CD4-positive, alpha-beta T cell treated with Interleukin-21 for 1 hour (primary cell): ENCODE measurements at places on chromosomes 12 and 14.
A peak's percentile ranks its signal among the peaks of the same experiment; 100 is the strongest.

DNA sequence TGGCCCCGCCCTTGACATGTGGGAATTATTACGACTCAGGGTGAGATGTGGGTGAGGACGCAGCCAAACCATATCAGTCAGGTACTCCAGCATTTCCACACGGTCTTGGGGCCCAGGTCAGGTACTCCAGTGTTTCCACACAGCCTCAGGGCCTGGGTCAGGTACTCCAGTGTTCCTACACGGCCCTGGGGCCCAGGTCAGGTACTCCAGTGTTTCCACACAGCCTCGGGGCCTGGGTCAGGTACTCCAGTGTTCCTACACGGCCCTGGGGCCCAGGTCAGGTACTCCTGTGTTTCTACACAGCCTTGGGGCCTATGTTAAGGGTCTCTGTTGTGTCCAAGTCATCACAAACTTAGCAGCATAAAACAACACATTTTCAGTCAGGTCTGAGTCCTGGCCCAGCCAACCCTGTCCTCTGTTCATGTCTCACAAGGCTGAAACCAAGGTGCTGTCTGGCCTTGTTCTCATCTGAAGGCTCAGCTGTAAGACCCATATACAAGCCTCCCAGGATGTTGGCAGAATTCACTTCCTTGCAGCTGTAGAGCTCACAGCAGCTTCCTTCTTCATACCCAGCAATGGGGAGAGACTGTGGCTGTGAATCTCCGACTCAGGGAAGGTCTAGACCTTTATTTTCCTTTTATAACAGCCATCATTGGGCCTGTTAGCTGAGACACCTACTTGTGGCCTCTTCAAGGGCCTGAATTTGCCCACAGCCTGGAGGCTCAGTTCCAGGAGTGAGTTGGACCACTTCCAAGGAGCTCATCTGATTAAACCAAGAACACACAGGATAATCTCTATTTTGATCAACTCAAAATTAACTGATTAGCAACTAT, 107.6 kb upstream of the SFSWAP start:
- DNase-seq = peak; percentile 8

DNA sequence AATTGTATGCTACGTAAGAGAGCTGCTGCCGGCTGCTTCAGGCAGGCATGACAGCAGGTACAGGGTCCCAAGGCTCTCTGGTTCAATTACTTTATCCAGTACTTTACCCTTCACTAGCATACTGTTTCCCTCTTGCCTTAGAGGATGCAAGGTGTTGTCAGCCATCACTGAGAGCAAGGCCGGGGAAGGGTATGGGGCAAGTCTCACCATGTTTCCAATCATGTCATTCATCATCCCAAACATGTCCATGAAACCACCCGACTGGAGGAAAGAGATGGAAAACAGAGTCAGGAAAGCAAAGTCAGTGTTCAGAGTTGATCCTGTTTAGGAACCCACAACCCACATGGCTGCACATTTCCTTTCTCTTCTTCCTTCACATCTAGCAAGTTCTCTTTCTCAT, 2.4 kb downstream of the MLF2 start:
- no peak for DNase-seq

DNA sequence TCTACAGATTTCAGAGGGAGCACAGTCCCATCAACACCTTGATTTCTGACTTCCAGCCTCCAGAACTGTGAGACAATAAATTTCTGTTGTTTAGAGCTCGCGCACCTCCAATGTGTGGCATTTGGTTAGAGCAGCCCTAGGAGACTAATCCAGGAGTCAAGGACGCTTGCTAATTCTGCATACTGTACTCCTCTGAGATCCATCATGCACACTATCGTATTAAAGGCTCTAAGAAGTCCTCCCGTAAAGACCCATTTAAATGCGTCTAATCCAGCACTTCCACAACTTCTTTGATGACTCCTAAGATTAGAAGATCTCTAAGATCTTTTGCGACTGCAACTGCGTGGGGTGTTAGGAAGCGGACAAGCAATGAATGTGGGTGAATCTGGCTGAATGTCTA, 30.4 kb downstream of the MAP1LC3B2 start:
- DNase-seq = no peak

GRCh38 chr12:131894981-131895639, 688 bp downstream of the ULK1 start:
- DNase-seq = no peak

GRCh38 chr12:61523276-61523992, 736.8 kb upstream of the USP15 start:
- no peak for DNase-seq

DNA sequence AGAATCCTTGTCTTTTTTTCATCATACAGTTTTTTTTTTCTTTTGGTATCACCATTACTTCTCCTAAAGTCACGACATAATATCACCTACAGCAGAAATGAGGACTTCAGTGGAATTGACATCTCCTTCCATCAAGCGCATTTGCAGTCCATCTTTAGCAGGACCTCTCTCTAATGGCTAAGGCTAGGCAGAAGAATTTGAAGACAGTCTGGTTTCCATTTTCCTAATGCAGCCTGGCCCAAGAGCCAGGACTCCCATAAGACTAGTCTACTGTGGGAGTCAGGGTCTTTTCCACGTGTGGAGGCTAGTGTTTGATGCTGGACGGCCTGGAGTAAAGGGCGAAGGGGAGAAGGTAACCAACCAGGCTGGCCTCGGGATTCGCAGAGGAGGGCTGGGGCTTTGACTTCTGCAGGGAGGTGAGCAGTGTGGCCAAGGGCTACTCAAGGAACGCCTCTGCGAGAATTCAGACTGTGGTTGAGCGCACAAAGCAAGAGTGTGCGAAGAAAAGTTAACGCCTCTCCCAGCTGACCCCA, 769 bp upstream of the ZNF740 start:
- no peak for DNase-seq

- DNase-seq = no peak
These were observed 412.3 kb downstream of the RAD51B start for GRCh38 chr14:68231898-68232297.

DNA sequence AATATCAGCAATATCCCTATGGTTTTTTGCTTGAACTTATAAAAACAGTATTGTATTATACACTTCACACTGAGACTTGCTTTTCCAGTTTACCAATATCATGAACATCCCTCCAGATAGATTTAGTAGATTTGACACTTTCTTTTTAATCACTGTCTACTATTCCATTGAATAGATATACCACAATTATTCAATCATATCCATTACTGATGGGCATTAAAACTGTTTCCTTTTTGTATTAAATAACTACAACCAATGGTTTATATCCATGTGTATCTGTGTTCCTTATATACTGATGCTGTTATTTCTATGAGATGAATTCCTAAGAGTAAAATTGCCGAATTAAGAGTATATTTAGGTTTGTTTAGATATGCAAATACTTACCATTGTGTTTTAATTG, 13.0 kb upstream of the DHRS7 start:
- no peak for DNase-seq

DNA sequence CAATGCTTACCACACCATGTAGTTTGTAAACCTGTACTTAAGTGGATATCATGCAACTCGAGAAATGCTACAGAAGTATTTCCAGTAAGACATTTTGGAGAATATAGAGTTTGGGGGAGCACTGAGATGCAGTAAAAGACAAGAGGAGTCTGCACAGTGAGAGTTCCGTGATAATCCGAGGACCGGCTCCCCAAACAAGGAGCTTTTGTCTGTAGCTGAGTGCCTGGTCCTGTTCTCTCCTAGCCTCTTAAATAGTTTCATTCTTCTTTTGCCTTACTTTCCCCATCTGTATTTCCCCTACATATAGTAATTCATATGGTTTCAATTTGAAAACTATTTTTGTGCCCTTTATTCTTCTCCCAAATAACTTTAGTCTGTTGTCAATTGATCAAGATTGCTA, 364.1 kb downstream of the EGLN3 start:
- no peak for DNase-seq

- no peak for DNase-seq
These were observed 486.3 kb downstream of the LRIG3 start for GRCh38 chr12:58433959-58434358.

DNA sequence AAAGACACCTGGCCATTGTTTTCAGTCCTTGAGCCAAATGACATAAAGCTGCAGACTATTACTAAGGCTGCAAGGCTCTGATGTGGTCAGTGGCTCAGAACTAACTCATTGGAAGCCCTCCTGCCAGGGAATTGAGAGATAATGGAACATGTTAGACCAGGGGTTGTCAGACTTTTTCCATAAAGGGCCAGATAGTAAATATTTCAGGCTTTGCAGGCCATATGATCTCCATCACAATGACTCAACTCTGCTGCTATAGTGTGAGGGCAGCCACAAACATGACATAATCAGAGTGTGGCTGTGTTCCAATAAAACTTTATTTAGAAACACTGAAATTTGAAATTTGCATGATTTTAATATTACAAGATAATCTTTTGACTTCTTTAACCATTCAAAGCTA, 140.3 kb downstream of the TMEM30B start:
- no peak for DNase-seq

DNA sequence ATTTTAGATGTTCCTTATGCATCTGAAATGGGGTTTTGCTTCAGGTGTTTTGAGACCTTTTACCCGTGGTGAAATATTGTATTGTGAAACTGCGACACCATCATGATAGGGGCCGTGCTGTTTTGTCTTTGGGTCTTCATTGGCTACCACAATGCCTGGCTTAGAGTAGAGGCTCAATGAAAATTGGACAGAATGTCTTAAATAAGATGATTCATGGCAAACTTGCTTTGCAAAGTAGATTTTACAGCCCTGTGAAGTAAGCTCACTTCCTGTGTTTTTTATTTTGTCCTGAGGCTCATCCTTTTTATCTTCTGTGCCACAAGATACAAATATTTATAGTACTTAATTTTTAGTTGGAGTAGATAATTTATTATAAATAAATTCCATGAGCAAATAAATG, 111.3 kb upstream of the FRMD6 start:
- no peak for DNase-seq
